GM18507 (cell line): ENCODE measurements at places on chromosomes 4 and X.
A peak's percentile ranks its signal among the peaks of the same experiment; 100 is the strongest.

DNA sequence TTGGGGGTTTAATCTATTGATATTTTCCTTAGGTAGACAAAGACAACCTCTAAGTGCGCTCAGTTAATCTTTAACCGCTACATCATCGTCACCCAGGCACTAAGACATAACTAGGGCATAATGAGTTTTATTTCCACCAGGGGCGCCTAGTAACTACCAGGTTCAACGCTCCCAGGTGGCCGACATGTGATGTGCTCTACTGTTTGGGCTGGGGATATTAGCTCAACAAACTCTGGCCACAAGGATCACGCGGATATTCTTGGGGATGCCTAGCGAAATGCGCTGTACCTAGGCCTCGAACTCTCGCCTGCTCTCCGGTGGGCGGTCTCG, 915 bp upstream of the RAB33B start:
- peak; percentile 49 for DNase-seq

DNA sequence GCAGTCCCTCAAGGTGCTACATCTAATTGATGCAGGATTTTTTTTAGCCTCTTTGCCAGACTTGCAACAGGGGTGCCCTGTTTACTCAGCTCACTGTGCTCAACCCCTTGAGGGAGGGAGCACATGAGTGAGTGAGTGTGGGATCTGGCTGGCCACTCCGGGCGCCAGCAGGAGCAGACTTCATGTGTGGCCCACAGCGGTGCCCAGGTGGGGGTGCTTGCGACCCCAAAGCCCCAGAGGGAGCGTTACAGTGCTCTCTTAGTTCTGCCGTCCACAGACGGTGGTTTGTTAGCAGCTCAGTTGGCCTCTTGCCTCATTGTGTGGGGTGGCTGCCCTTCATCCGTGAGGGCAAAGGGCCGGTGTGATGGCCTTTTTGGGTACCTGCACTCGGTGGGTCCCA, 81.6 kb upstream of the MYOZ2 start:
- DNase-seq = no peak

DNA sequence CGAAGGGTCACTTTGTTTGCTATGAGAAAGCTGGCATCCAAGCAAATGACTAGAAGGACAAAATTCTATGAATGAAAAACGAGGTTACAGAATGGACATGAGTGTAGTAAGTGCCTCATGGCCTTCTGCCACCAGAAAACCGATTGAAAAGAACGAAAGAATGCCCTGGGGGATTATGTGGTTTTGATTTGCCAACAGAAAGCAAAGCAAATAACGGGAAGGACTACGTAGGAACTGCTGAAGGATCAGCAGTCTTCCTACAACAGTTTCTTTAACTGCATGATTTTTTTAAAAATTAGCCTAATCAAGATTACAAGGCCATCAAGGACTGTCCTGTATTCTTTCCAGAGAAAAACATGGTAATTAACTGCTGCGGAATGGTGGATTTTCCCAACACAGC, 50.6 kb downstream of the NRK start:
- no peak for DNase-seq

GRCh38 chr4:83252782-83253405, 31.7 kb downstream of the COQ2 start:
- DNase-seq = peak; percentile 48

DNA sequence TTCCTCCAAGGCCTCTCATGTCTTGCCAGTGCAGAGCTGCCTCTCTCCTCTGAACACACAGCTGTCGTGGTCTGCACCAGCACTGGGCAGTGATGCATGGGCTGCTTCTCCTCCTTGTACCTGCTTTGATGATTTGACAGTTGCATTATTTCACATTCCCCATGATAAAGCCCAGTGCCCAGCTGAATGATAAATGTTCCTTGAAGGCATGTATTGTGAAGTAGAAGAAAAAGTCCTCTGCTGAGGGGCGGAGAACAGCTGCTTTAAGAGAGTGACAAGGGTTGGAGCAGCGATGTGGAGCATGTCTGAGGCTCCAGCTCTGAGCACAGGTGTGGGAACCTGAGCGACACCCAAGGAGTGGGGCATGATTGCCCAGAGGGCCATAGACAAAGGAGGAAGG, 21.1 kb upstream of the TRIM2 start:
- DNase-seq = no peak

DNA sequence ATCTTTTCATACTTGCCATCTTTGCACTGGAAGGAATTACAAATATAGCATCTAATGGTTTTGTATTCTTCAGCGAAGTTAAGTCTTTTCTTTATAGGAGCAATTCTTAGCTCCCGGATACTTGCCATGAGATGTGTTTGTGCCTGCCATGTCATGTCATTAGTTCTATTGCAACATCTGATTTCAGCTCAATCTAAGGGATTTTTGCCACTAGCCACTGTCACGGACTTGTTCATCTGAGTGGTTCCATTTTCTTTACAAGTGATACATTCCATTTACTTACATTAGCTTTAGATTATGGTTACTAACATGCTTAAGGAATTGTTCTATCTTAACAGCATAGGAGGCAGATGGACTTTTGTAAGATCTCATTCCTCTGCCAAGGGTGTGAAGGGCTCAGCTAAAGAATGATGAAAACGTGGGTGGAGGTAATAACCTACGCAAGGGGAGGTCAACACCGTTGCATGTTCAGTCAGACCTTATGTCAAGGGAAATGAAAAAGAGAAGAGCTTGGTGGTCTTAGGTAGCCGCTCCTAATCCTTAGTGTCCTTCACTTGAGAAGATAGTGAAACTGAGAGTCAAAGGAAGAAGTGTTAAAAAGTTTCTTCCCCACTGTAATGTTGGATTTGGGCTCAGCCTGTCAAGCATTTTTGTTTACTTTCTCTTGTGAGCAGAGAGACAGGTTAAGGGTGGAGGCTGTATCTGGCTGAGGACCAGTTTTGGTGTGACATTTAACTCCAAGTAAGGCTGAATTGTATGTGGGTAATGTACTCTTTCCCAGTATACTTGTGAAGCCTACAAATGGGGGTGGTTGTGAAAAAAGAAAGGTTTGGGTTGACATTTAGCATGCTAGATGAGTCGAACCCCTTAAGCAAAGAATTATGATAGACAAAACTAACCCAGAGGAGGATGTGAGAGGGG, 3.6 kb upstream of the KLHL2 start:
- DNase-seq = no peak

DNA sequence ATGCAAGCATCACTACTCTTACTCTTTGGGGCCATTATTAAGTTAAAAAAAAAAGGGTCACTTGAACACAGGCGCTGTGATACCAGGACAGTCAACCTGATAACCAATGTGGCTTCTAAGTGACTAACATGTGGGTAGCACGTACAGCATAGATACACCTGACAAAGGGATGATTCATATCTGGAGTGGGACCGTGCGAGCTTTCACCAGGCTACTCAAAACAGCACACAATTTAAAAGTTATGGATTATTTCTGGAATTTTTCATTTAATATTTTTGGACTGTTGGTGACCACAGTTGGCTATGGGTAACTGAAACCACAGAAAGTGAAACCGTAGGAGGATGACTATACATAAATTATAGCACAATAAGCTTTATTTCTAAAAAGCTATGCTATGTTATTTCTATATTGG, 113.8 kb upstream of the STIM2 start:
- DNase-seq = no peak

- no peak for DNase-seq
Measured at GRCh38 chrX:133726211-133726630, 259.2 kb downstream of the GPC3 start.

DNA sequence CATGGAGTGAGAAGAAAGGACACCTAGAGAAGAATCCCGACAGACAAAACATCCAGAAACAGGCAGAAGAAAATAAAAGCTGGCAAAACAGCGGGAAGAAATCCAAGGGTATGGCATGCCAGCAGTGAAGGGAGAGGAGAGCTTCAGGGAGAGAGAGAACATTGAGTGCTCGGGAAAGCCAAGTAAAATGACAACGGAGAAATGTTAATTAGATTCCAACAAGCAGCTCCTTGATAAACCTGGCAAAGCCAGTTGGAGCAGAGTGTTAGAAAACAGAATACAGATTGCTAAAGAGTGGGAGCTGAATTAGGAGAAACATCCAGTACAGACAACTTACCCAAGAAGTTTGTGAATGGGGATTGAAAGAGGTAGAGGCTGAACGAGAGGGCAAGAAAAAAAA, 40.4 kb upstream of the MAOA start:
- no peak for DNase-seq

- DNase-seq = no peak
Measured at GRCh38 chr4:74096265-74096980, 2.6 kb downstream of the CXCL2 start.

DNA sequence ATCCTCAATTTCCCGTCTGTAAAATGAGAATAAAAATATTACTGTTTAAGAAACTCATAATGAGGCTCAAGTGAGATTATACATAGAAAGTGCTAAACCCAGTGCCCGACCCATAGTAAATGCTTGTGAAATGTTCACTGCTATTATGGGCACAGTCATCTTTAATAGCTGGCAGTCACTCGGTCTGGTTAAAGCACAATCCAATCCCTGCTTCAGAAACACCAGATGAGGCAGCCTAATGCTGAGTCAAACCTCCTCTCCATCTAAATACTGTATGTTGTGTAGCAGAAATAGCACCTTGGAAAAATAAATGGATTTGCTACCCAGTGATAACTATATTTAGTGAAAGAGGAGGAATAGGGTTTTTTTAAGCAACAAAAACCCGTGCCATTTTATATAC, 14.5 kb downstream of the EVC2 start:
- DNase-seq = no peak

DNA sequence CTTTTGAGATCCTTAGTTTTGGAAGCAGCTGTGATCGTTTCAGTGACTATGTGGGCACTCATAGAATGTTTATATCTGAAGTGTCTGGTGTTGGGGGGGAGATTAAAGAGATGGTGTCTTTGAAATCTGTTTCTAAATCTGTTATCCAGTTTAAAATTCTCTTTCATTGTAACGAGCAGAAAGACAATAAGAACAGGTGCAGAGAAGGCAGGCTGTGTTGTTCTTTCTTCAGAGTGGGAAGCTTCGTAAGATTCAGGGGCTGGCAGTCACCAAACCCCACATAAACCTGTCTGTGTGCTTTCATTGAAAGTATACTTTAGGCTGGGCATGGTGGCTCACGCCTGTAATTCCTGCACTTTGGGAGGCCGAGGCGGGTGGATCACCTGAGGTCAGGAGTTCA, 16.3 kb upstream of the DHRSX start:
- no peak for DNase-seq

DNA sequence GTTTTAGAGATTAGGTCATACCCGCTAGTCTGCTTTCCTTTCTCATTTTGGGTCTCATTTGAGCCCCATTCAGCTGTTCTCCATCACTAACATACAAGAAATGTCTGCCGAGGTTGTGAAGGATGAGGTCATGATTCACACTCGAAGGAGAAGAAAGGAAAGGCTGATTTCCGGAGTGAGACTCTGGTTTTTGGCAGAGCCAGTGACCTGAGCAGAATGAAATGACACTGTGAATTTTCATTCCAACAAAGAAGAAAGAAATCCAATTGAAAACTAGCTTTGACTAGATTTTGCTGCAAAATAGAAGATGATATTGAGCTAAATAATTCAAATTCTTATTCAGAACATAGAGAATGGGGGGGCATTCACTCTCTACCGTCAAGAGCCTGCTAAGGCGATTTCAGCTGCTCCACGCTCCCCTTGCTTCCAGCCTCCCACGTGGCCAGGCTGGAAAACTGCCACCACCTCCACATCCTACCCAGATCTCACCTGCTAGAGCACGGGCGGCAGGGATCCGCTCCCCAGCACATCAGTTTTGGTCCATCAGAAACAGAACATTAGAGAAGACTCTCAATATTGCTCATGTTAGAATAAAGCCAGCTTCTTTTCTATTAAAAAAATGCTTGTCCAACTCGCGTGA, 39.0 kb downstream of the F11 start:
- DNase-seq = no peak

- no peak for DNase-seq
Measured at GRCh38 chr4:21954916-21955315, 6.3 kb upstream of the KCNIP4 start.

- DNase-seq = peak; percentile 5
Measured at GRCh38 chr4:185096032-185096653, 46.9 kb upstream of the SLC25A4 start.

DNA sequence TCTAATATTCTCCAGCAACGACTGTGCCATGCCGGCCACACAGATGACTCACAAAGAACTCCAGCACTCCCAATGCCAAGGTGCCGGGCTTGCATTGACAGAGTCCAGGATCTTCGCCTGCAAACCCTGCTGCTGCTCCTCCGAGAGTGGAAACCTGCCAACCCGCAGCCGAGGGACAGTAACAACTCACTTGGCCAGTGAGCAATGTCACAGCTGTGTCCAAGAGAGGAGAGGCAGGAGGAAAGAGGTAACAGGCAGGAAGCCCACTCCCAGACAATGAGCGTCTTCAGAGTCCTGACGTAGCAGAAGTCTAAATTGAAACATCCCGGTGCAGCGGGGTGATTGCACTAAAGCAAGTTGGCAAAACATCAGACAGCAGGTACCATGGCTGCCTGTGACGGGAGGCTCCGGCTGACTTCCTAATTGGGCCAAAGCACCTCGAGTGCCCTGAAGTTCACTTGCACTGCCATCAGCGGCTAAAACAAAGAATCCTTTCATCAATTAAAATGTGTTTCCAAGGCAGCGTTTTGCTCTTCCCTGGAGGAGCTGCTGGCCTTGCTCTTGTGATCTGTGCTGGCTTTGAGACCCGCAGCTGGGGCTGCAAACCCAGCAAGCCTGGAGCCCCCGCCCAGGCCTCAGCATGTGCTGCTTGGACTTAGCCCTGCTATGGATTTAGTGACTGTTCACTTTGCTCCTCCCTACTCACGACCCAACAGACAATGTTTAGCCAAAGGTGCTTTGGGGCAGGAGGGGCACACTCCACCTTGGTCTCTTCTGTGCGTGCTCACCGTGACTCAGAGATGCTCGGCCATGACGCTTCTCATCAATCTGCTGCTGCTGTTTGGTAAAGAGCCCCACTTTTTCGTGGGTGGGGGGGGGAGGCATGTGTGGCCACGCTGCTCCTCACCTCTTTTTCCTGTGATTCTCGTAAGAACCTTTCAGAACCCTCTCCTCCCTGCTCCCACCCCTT, 36.5 kb downstream of the DCTD start:
- no peak for DNase-seq

GRCh38 chrX:716136-716535, 85.5 kb downstream of the SHOX start:
- DNase-seq = no peak

GRCh38 chrX:35682476-35682875, 115.7 kb upstream of the MAGEB16 start:
- no peak for DNase-seq

GRCh38 chr4:7462509-7462971, 27.8 kb upstream of the PSAPL1 start:
- no peak for DNase-seq
